Spinal cord (tissue), 10 donors: ENCODE measurements at places on chromosomes 16 and 17. TPM values are rescaled to one million over a fixed set of nuclear protein-coding genes. Genes with fewer than 3 reads are reported as not detected.

The NTN3 gene
- 1.6 TPM for total RNA-seq

The ADAMTS18 gene
- 6.7 TPM for total RNA-seq

The CUEDC1 gene
- 17.7 TPM for total RNA-seq

The PRRT2 gene
- 25.6 TPM for total RNA-seq

The MYH11 gene
- 3.6 TPM for total RNA-seq

The LMF1 gene
- total RNA-seq, result 18.1 TPM

The C17orf50 gene
- total RNA-seq, result not detected

The CETP gene
- 13.5 TPM for total RNA-seq

The SLC9A5 gene
- 1.7 TPM for total RNA-seq

The RND2 gene
- 19.2 TPM for total RNA-seq

The PROCA1 gene
- 3.6 TPM for total RNA-seq

The CTRB1 gene
- total RNA-seq, result not detected

The CES1 gene
- total RNA-seq, result 7.5 TPM

The EME2 gene
- total RNA-seq, result 6.5 TPM

The METTL23 gene
- 17.5 TPM for total RNA-seq

The NLGN2 gene
- 25.3 TPM for total RNA-seq

The HSD17B2 gene
- total RNA-seq, result 2.5 TPM

The CISD3 gene
- total RNA-seq, result 2.1 TPM

The NME3 gene
- 21.6 TPM for total RNA-seq

The KRTAP4-9 gene
- total RNA-seq, result not detected

The CCDC47 gene
- 75.6 TPM for total RNA-seq

The KIF1C gene
- 24.4 TPM for total RNA-seq

The PERCC1 gene
- not detected for total RNA-seq

The SULT1A3 gene
- total RNA-seq, result 1.5 TPM
